Amniotic stem cell (primary cell): ENCODE measurements at places on chromosomes 6 and 20.

DNA sequence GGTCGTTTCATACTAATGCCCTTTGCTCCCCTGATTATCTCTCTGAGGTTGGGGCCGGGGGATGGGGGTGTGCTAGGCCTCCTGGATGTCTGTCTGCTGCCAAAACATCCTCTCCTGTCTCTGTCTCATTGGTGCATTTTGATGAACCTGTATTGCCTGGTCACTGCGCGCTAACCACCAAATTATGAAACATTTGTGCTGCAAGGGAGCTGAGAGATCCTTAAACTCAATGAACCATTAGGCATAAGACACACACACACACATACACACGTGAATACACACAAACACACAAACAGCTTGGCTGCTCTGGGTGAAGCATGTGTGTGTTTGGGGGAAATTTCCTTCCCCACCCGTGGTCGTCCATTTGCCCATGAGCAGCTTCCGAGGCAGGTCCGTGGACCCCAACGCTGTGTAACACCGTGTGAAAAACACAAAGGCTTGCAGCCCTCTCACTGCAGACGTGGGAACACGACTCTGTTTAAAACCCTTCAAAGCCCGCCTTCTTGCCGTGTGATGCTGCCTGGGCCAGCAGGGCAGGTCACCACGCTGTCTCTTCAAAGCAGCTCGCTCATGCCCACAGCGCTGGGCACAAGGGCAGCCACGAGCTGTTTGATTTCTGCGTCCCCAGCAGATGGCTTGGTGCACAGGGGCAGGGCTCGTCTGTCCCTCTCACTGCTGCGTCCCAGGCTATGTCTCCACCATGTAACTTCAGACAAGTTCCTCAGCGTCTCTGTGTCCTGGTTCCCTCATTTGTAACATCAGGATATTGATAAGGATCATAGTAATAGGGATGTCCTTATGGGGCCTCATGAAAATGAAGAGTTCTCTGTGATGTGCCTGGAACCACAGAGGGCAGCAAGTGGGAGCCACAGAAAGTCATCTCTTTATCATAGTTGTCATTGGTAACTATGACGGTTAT, 96.8 kb downstream of the CDH26 start:
- no peak for DNase-seq

DNA sequence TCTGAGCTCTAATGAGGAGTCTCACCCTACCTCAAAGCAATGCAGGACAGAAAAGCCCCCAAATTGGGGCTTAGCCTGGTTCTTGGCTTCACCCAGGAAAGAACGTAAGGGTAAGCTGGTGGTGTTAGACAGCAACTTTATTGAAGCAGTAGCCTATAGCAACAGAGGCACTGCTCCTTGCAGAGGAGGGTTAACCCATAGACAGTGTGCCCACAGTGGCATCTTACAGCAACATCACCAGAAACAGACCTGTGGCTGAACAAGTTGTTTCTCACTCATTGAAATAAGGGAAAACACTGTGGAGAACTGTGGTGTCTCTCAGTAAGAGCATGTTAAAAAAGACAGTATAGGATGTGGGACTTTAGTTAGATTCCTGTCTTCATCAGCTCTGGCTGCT, 80.4 kb upstream of the SPTLC3 start:
- no peak for DNase-seq

DNA sequence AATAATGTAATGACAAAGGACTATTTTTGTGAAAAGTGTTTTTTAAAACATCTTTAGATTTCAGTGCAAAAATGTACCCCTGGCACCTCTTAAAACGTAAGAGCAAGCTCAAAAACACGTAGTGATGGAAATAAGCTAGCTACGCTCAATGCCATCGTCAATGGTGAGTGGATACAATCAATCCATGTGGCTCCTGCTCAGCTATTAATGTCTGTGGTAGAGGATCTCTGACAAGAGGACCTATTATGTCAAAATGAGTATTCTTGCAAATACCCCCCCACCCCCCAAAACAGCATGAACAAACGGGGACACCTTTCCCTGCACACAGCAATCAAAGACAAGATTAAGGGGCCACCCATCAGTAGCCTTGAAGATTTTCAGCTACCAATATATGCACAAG, 65.1 kb upstream of the PTGIS start:
- DNase-seq = no peak

DNA sequence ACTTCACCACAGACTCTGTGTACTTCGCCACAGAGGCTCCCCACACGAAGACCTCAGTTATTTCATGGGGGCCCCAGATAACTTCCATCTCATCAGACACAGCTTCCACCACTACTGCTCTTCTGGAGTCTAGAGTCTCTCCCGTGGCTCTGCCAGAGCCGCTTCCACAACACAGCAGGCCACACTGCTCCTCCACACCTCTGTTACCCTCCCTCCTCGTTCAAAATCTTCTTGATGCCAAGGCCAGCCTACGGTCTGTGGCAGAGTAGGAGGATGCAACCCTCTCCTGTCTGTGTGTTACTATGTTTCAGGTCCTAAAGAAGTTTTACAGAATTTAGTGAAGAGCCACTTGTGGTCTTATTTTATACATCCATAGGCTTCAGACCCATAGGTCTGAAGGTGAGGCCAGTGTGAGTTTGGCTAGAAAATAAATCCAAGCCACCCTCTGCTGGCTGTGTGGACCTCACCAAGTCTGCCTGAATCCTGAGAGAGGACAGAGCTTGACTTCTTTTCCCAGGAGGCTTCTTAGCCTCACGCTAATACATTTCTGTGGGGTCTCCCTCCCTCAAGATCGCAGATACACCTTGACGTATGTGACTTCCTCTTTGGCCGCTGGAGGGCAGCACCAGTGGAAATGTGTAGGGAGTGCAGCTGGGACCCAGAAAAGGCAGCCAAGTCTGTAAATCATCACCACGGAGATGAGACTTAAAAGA, 197.7 kb downstream of the FAXC start:
- DNase-seq = peak; percentile 1

- no peak for DNase-seq
Measured at GRCh38 chr6:149445095-149445466, 39.7 kb downstream of the ZC3H12D start.

DNA sequence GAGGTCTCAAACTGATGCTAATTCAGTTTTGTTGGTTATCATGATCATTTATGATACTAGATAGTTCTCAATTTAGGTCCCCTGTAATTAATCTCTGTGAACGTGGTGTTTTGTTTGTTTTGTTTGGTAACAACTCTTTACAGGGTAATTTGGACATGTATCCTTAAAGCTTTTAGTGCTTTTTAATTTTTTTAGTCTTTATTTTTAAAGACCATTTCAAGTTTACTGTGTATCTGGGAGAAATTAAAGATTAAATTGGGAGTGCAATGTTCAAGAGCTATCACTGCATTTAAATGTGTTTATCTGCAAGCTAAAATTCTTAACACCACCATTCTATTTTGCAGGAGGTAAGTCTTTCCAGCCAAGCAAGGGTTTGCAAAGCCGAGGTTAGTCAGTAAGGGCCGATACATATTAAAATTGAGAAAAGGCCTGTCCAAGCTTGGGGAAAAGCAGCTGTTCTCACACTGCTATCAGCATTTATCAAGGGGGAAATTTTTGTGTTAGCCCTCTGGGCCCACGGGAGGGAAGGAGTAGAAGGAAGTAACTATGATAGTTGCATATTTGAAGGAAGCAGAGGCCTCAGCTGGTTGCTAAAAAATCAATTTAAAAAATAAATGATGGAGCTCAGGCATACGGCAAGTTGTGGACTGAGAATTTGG, 59.3 kb upstream of the ZNF217 start:
- DNase-seq = no peak

GRCh38 chr20:3900187-3900604, 11.0 kb downstream of the PANK2 start:
- DNase-seq = no peak

GRCh38 chr6:148898376-148899014, 151.7 kb downstream of the UST start:
- DNase-seq = no peak

- no peak for DNase-seq
Measured at GRCh38 chr6:157020881-157021343, 243.7 kb downstream of the ARID1B start.

GRCh38 chr6:154267508-154268106, 89.0 kb downstream of the IPCEF1 start:
- no peak for DNase-seq

GRCh38 chr6:41460742-41461336, 85.3 kb upstream of the FOXP4 start:
- no peak for DNase-seq

GRCh38 chr6:26500102-26500501, at the start of gene BTN1A1:
Gene BTN1A1 (plus strand): TSS chr6:26500303. CDS start chr6:26501287, 984 bp downstream.
- DNase-seq = no peak

GRCh38 chr6:105442369-105442768, 39.5 kb upstream of the PREP start:
- DNase-seq = no peak

DNA sequence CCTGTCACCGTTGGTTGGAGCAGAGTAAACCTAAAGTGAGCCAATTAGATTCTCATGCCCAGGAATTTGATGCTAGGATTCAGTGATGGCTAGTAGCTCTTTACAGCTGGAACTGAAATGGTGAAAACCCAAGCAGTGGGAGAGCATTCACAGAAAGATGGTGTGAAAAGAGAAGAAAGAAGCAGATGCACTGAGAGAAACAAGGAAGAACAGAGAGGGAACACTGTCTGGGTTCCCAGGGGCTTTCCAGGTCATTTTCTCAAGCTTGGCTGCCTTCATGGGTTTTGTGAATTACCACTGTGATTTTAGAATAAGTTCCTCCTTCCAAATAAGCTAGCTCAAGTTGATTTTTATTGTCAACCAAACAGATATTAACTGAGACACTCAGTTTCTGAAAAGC, 104.1 kb upstream of the AKIRIN2 start:
- DNase-seq = no peak

DNA sequence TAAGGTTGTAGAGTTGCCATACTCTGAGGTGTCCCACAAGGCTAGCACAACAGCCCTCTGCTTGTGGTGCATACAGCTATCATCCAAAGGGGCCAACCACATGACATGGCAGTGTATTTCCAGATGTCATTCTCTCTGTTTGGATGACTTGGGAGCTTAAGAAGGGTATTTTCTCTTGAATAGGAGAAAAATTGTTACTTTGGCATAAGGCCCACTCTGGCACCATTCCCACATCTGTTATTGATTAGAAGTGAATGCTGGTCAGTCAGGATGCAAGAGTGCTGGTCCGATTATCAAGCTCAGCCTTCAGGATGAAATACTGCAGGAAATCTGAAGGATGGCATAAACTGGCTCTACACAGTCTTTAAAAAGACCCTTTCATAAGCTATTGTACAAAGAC, 83.6 kb upstream of the C20orf144 start:
- no peak for DNase-seq

- no peak for DNase-seq
Measured at GRCh38 chr6:84568971-84569370, 195.4 kb downstream of the TBX18 start.

DNA sequence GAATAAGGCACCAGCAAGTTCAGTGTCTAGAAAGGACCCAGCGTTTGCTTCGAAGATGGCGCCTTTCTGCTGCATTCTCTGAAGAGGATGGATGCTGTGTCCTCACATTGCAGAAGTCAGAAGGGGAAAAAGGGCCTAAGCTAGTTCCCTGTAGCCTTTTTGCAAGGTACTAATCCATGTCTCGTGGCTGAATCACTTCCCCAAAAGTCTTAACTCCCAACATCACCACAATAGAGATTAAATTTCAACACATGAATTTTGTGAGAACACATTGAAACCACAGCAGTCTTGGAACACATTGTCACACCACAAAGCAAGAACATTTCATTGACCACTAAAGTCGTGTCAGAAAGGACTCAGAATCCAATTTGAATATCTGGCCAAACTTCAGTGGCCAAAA, 42.1 kb downstream of the KLHL31 start:
- no peak for DNase-seq

DNA sequence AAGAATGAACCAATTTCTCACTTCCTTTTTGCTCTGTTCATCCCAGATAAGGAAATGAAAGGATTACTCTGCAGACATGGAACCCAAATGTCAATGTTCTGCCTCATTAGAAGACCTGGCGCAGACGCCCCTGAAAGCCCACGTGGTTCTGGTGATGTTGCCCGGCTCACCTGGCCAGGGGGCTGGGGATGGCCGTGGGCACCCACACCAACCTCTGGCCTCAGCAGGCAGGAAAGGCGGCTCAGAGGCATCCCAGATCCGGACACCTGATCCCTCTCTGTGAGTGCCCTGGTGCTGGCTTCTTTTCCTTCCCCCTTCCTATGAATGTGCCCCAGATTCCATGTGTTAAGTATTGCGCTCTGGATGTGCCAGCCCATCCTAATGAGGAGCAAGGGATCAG, 33.6 kb downstream of the CDH4 start:
- DNase-seq = no peak

DNA sequence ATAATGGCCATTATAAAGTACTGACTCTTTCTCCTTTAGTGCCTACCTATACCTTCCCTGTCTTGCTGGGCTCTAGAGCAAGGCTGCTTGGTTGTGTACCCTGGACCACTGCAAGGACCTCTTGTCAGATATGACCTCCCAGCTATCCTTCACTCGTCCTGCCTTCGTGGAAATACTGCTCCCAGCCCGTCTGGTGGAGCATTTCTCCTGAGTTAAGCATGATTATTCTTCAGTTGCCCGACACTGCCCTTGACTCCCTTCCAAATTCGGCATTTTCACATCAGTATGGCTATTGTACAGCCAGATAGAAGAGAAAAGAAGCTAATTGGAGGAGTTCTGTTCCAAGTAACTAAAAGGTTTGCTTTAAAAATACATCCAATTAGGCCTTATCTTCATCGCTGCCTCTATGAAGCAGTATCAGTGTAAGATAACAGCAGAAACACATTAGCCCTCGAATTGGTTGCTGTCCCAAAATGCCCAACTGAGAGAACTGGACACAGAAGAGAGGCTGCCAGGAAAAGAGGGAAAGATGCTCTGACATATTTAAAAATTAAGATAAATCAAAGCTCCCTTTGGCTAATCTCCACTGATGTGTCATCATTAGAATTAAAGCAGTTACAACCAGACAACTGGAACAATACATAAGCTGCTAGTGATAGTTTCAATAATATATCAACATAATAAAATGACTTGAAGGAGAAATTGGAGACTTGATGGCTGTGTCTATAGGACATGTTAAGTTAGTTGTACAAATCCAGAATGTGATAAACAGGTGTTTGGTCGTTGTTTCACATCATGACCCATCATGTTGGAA, 54.4 kb downstream of the OPRM1 start:
- no peak for DNase-seq

DNA sequence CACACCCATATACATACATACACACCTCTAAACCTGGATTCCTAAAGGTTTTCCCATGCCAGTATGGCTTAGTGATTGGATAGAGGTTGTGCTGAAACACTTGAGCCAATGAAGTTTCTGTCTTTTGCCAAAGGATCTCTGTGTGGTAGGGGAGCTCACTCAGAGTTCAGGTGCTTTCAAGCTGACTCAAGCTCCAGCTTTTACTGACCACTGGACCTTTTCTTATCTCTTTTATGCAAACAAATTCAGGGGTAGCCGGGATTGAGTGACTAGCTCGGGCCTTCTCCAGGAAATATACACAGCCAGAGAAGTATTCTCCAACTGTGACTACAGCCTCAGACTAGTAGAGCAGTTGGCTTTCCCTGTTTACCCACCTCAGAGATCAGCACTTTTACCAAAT, 21.5 kb upstream of the DSE start:
- no peak for DNase-seq
